Astrocyte (in vitro differentiated cells and primary cell): ENCODE measurements at places on chromosomes 6 and 20. TPM values are rescaled to one million over a fixed set of nuclear protein-coding genes. Genes with fewer than 3 reads are reported as not detected.
A peak's percentile ranks its signal among the peaks of the same experiment; 100 is the strongest.

The RBPJL gene
- total RNA-seq = not detected in 2 replicates

The GABRR1 gene
- not detected in 2 replicates for total RNA-seq

The LY6G6C gene
- total RNA-seq = 0.41 and 0.66 TPM in 2 replicates

DNA sequence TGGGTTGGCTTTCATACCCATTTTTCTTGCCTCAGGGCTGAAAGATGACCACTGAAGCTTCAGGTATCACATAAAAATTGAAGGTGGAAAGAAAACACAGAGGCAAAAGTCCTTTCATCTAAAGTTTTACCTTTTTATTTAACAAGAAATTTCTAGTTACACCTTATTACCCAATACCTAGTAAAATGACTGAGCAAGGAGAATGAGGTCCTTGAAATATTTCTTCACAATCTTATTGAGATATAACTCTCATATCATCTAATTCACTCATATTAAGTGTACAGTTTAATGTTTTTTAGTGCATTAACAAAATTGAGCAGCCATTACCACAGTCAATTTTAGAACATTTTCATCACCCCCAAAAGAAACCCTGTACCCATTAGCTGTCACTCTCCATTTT lies 112.9 kb upstream of the ADTRP start:
- H3K36me3 ChIP-seq = no peaks in the 10 kb centered on the region
- H3K4me3 ChIP-seq = no peak overlapping the region
- no peak for DNase-seq
- H3K27me3 ChIP-seq = no peaks in the 10 kb centered on the region

DNA sequence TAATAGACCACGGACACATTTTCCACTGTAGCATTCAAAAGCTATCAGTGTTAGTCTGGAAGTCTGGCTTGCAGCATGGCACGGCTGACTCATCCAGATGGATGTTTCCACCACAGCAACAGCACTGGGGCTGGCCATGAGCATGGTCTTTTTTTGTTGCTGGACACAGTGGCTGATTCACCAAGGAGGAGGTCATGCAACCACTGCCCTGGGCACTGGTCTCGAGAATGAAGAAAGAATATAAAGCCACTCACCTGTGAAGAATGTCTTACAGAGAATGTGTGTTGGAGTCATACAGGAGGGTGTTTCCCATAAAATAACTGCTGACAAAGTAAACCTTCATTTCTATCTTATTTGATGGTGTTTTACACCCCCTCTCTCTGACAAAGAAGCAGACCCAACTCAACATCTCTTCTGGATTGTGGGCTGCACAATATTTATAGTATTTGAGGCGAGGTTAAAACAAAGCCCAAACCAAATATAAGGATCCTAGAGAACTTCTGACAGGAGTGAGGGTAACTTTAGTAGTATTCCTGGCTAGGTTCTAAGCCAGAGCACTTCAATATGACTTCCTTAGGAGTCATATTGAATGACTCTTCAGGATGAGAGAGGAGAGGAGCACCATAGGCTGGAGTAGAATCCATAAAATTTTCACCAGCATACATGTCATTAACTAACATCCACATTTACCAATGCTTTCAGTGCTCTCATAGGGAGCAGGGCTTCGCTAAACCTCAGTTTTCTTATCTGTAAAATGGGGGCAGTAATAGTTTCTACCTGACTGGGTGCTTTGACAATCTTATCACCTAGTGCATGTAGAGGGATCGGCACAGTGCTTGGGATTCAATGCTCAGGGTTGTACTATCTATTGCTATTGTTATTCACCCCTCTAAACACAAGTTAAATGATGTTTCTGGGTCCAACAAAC lies 121.4 kb downstream of the KIF13A start:
- no peaks in the 10 kb centered on the region for H3K27me3 ChIP-seq
- H3K36me3 ChIP-seq = no peaks in the 10 kb centered on the region
- H3K4me3 ChIP-seq = no peak overlapping the region
- peak overlapping the region; percentile 91 for H3K27ac ChIP-seq
- peaks cover 51% of the 10 kb centered on the region for H3K4me1 ChIP-seq

DNA sequence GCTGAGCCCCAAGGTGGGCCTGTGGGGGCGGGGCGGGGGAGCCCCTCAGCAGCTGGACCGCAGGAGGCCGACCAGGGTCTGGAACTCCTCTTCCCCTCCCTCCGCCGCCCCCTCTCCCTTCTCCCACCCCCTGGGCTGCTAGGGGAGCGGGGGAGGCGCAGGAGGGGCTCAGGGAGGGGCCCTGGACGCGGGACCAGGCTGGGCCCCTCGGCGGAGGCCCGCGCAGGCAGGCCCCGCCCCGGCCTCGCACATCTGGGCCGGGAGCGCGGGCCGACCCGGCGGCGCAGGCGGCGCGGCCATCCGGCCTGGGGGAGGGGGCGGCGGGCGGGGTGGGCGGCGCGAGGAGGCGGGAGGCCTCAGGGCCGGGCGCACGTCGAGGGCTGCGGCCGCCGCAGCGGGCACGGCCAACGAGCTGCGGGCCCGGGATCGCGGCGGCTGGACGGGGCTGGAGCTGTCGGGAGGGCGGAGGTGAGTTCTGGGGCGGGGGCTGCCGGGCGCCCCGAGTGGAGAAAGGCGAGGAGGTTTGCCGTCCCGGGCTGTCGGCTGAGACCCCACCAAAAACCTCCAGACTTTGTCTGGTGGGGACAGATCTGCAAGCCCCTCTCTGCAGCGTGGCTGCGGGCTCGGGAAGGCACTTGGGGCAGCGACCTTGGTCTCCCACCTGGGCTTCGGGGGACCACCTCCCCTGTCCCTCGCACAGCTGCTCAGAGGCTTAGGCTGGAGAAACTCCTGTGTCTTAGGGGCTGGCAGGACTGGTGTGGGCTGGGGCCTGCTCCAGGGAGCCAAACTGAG lies at the start of gene HSPA12B:
TSS of gene HSPA12B (plus strand) at position 359 of the 792 bp plus-strand sequence. CDS start 5,990 bp downstream, outside the sequence.
- no peak for DNase-seq
- H3K27ac ChIP-seq = no peak within 1 kb of the TSS
- no peak within 1 kb of the TSS for H3K4me3 ChIP-seq
- peaks cover 20% of the 10 kb centered on the region for H3K27me3 ChIP-seq

- H3K4me3 ChIP-seq = no peak overlapping the region
- no peaks in the 10 kb centered on the region for H3K36me3 ChIP-seq
- no peak for DNase-seq
- no peak overlapping the region for H3K27ac ChIP-seq
- peaks cover 24% of the 10 kb centered on the region for H3K27me3 ChIP-seq
- peaks cover 3% of the 10 kb centered on the region for H3K4me1 ChIP-seq
Measured at GRCh38 chr6:46128476-46128875, 1.3 kb upstream of the ENPP4 start.

DNA sequence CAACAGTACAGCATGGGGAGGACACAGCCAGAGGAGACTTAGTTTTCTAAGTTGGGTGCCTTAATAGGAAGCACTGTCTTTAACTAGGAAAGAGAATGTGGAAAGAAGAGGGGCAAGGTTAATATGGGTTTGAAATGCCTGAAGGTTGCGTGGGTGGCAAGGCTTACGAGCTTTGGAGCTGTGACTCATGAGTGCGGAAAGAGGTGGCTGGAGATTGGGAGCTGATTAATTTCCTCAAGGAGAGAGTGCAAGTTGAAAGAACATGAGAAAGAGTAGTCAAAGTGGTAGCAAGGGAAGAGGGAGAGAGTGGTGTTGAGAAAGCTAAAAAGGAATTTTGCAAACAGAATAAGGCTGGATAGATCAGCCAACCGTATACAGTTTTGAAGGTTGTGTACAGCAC lies 315.1 kb upstream of the PRND start:
- H3K36me3 ChIP-seq = no peaks in the 10 kb centered on the region
- H3K4me3 ChIP-seq = no peak overlapping the region
- H3K27me3 ChIP-seq = no peaks in the 10 kb centered on the region
- peak; percentile 93 for DNase-seq
- H3K27ac ChIP-seq = no peak overlapping the region
- peaks cover 18% of the 10 kb centered on the region for H3K4me1 ChIP-seq

GRCh38 chr20:9877932-9878495 lies 39.1 kb upstream of the PAK5 start:
- DNase-seq = no peak
- no peaks in the 10 kb centered on the region for H3K36me3 ChIP-seq
- no peaks in the 10 kb centered on the region for H3K27me3 ChIP-seq
- no peak overlapping the region for H3K27ac ChIP-seq
- H3K4me3 ChIP-seq = no peak overlapping the region
- no peaks in the 10 kb centered on the region for H3K4me1 ChIP-seq

DNA sequence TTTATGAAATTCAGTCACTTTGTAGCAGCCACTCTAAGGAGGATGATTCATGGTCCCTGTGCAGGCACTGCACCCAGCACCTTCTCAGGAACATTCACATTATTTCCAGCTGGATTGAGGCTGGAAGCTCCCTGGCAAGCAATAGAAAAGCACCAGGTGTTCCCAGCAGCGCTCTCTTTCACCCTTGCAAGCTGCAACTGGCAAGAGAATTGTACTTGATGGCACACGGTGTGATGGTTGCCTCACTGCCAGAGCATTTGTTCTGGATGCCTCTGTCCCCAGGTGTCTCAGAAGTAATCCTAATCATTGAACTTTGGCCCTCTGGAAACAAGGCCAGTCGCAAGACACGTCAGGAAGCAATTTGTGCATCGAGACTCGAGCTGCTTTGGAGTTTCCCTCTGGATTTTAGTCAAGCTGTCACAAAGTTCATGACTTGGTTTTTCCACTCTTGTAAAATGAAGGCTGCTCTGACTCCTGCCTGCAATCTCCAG lies 24.9 kb upstream of the PHACTR2 start:
- H3K4me3 ChIP-seq = no peak overlapping the region
- no peak overlapping the region for H3K27ac ChIP-seq
- H3K4me1 ChIP-seq = no peaks in the 10 kb centered on the region
- no peaks in the 10 kb centered on the region for H3K27me3 ChIP-seq

DNA sequence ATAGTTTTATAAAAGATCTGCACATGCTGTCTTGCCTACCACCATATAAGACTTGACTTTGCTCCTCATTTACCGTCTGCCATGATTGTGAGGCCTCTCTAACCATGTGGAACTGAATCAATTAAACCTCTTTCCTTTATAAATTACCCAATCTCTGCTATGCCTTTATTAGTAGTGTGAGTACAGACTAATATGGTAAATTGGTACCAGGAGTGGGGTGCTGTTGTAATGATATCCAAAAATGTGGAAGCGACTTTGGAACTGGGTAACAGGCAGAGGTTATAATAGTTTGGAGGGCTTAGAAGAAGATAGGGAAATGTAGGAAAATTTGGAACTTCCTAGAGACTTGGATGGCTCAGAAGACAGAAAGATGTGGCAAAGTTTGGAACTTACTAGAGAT lies 64.2 kb upstream of the TFAP2D start:
- H3K27ac ChIP-seq = no peak overlapping the region
- H3K4me3 ChIP-seq = no peak overlapping the region
- H3K4me1 ChIP-seq = no peaks in the 10 kb centered on the region
- no peak for DNase-seq
- no peaks in the 10 kb centered on the region for H3K36me3 ChIP-seq
- H3K27me3 ChIP-seq = no peaks in the 10 kb centered on the region

GRCh38 chr20:53262365-53262764 lies 290.2 kb downstream of the TSHZ2 start:
- H3K27me3 ChIP-seq = no peaks in the 10 kb centered on the region
- no peaks in the 10 kb centered on the region for H3K36me3 ChIP-seq
- H3K27ac ChIP-seq = no peak overlapping the region
- H3K4me3 ChIP-seq = no peak overlapping the region
- H3K4me1 ChIP-seq = no peaks in the 10 kb centered on the region
- DNase-seq = peak; percentile 40

- H3K27ac ChIP-seq = no peak overlapping the region
- no peak overlapping the region for H3K4me3 ChIP-seq
- no peaks in the 10 kb centered on the region for H3K36me3 ChIP-seq
- no peaks in the 10 kb centered on the region for H3K27me3 ChIP-seq
- H3K4me1 ChIP-seq = no peaks in the 10 kb centered on the region
Measured at GRCh38 chr6:50062051-50062450, 12.3 kb upstream of the DEFB112 start.

- H3K27me3 ChIP-seq = no peaks in the 10 kb centered on the region
- H3K4me1 ChIP-seq = no peaks in the 10 kb centered on the region
- H3K4me3 ChIP-seq = no peak overlapping the region
- H3K27ac ChIP-seq = no peak overlapping the region
Measured at GRCh38 chr20:15930311-15931305, 642.6 kb downstream of the KIF16B start.

- no peak for DNase-seq
- H3K4me1 ChIP-seq = peaks cover under 1% of the 10 kb centered on the region
- no peak overlapping the region for H3K4me3 ChIP-seq
- H3K27me3 ChIP-seq = no peaks in the 10 kb centered on the region
- peaks cover 10% of the 10 kb centered on the region for H3K36me3 ChIP-seq
Measured at GRCh38 chr20:62310757-62311121, 7.9 kb downstream of the ADRM1 start.

DNA sequence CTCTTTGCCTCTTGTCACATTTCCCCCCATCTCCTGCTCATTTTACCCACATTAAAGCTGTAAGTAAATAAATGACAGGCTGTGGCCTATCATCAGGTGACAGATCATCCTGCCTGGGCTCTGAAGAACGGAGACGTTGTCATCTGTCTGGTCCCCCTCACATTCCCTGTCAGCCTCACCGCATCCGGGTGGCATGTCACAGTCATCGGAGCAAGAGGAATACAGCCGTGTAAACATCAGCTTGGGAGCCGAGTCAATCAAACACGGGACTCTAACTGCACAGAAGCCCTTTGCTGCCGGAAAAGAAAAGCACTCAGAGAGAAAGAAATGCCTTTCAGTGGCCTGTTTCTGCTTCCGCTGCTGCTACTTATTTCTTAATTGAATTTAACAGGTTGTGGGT lies 371.9 kb upstream of the ID4 start:
- H3K4me3 ChIP-seq = peak overlapping the region; percentile 6
- H3K4me1 ChIP-seq = peaks cover 7% of the 10 kb centered on the region
- H3K27ac ChIP-seq = no peak overlapping the region
- no peaks in the 10 kb centered on the region for H3K36me3 ChIP-seq
- no peak for DNase-seq

DNA sequence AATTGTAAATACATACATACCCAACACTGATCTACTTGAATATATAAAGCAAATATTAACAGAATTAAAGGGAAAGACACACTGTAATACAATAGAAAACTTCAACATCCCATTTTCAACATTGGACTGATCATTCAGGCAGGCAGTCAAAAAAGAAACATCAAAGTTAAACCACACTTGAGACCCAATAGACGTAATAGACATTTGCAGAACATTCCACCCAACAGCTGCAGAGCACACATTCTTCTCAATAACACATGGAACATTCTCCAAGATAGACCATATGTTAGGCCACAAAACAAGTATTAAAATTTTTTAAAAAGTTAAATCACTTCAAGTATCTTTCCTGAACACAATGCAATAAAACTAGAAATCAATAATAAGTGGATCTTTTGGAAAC lies 698.2 kb downstream of the COL12A1 start:
- no peak for DNase-seq
- H3K36me3 ChIP-seq = no peaks in the 10 kb centered on the region
- no peak overlapping the region for H3K27ac ChIP-seq
- H3K4me1 ChIP-seq = no peaks in the 10 kb centered on the region
- no peaks in the 10 kb centered on the region for H3K27me3 ChIP-seq
- no peak overlapping the region for H3K4me3 ChIP-seq

DNA sequence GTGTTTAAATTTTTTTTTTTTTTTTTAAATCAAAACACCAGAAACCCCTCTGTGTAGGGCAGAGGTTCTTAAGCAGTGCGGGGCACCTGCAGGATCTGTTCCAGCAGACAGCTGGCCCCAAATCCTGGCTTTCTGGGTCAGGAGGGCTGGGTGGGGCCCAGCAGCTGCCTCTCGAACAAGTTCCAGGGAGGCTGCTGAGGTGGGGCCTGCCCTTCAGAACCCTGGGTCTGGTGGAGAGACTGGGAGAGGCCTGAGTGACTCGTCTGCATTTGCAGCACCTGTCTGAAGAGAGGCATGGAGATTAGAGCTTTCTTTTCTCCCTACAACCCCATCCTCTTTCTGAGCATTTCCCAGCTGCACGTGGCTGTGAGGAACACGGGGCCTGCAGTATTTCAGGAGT lies 8.4 kb downstream of the PSMG4 start:
- H3K4me1 ChIP-seq = no peaks in the 10 kb centered on the region

GRCh38 chr6:14109411-14109826 lies 8.2 kb upstream of the CD83 start:
- H3K27me3 ChIP-seq = peaks cover 12% of the 10 kb centered on the region
- DNase-seq = no peak
- no peak overlapping the region for H3K4me3 ChIP-seq
- H3K27ac ChIP-seq = no peak overlapping the region
- H3K36me3 ChIP-seq = no peaks in the 10 kb centered on the region
